ENCODE measurements at places on chromosomes 16 and 17. TPM values are rescaled to one million over a fixed set of nuclear protein-coding genes. Genes with fewer than 3 reads are reported as not detected.

PLCD3 gene
- total RNA-seq: 77.5 TPM

BAIAP3 gene
- total RNA-seq: 0.12 TPM

PHOSPHO1 gene
- not detected for total RNA-seq

NTN1 gene
- 0.23 TPM for total RNA-seq

ODAD4 gene
- total RNA-seq: 0.68 TPM

FAM171A2 gene
- 7.2 TPM for total RNA-seq

IKZF3 gene
- not detected for total RNA-seq

NOS2 gene
- 0.68 TPM for total RNA-seq

MEIOC gene
- total RNA-seq: not detected

TELO2 gene
- total RNA-seq: 14.7 TPM

KRT39 gene
- total RNA-seq: not detected

KCNH6 gene
- not detected for total RNA-seq

PRR14 gene
- 12.0 TPM for total RNA-seq

SLC5A2 gene
- not detected for total RNA-seq

CD68 gene
- total RNA-seq: 22.7 TPM

CFDP1 gene
- 52.2 TPM for total RNA-seq

PYY gene
- not detected for total RNA-seq

KCNJ2 gene
- total RNA-seq: under 0.01 TPM

NPW gene
- total RNA-seq: 1.6 TPM

CCL1 gene
- total RNA-seq: not detected

MMP25 gene
- total RNA-seq: not detected

COL1A1 gene
- 5,508 TPM for total RNA-seq

HLF gene
- 0.12 TPM for total RNA-seq

OR2C1 gene
- not detected for total RNA-seq

PRDM7 gene
- total RNA-seq: not detected

Measured in pericardium fibroblast (primary cell).